G401 (cell line): ENCODE measurements at places on chromosomes 2 and 18. TPM values are rescaled to one million over a fixed set of nuclear protein-coding genes. Genes with fewer than 3 reads are reported as not detected.

DNA sequence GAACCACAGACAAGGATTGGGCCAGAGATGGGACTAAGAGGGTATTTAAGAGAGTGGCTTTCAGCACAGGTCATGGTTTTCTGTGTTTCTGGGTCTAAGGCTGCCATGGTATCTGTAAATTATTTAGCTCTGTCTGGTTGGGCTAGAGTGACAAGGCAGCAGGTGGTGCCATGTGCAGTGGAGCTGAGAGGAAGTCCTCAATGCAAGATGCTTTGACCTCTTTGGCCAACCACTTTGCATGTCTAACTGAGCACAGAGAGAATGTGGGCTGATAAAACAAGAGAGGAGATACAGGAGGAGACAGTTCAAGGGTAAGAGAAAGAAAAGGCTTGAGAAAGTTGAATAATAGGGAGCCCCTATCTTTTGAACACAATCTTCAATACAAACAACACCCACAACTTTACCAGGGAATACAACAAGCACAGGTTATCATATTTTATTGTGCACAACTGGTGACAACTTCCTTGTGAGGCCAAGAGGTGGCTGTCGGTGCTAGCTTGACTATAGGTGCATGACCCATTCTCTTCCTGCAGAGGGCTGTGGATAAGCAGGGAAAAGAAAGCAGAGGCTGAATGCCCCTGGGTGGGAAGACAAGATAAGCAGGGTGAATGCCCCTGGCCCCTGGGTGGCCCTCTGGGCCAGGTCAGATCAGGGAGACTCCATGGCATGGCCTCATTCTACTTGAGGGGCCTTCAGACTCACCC lies 12.3 kb downstream of the FLACC1 start:
- DNase-seq: no peak

GRCh38 chr2:121199281-121200010 lies 85.6 kb downstream of the TFCP2L1 start:
- DNase-seq: no peak

DNA sequence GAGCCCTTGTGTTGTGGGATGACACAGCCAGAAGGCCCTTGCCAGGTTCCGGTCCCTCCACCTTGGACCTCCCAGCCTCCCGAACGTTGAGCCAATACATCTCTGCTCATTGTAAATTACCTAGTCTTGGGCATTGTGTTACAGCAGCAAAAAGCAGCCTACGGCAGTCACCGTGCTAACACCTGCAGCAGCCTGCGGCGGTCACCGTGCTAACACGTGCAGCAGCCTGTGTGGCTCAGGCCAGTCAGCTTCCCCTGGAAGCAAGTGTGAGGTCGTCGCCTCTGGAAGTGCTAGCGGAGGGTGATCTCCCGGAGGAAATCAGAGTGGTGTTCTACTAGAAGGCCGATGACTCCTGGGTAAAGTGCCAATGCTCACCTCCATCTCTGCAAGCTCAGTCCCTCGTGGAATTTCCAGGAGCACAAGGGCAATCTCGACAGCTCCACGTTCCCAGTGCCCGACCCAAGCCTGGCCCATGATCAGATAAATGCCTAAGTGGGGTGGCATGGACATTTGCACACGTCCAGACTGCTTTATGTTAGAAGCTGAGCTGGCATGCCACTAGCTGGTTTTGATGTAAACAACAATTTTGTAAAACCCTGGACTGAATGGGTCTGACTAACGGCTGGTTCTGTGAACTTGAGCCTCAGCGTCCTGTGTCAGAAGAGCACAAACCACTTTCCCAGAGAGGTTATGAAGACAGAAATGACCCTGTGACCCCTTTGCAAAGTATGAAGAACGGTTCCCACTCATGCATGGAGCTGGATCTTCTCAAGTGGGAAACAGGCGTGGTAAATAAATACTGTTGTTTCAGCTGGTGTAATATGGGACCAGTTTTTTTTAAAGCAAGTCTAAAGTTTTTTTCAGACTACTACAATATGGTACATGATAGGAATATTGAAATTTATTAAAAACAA lies 11.4 kb upstream of the CNDP1 start:
- DNase-seq: no peak

DNA sequence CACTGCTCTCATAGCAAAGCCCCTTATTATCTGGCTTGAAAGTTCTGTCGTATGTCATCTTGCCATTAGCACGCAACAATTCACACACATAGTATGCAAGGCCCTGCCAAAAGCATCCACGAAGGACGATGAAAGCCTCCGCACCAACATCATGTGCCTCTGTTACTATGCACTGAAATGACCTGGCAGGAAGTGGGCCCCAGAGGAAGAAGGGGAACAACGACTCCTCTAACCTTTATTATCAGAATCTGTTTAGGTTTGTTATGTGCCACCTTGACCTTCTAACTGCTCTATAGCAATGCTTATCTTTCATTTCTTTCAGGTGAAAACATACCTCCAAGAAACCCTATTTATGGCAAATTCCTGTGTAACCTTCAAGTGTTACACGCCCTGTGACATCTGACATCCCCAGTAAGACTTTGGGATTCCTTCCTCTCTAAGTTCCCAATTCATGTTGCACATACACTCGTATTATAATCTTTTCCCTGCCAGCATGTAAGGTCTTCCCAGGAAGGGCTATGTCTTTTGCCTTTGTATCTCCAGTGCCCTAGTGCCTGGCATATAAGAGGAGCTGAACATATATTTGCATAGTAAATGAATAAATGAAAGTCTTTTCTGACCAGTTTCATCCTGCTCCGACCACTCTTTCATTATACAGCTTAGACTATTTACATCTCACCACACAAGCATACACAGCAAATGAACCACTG lies 7.0 kb upstream of the NDUFV2 start:
- no peak for DNase-seq

DNA sequence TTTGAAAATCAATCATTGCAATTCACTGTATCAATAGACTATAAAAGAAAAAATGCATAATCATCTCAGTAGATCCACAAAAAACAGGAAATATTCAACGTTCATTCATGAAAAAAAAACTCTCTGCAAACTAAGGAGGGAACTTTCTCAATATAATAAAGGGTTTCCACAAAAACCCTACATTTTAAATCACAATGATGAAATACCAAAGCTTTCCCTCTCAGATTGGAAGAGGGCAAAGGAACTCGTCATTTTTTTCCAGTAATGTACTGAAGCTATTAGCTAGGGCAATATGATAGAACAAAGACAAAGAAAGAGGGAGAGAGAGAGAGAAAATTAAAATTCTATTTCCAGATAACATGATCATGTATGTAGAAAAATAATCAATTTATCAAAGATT lies 167.1 kb upstream of the RBMS1 start:
- no peak for DNase-seq

- DNase-seq: no peak
These were observed 13.3 kb upstream of the TCF7L1 start for GRCh38 chr2:85119900-85120299.

DNA sequence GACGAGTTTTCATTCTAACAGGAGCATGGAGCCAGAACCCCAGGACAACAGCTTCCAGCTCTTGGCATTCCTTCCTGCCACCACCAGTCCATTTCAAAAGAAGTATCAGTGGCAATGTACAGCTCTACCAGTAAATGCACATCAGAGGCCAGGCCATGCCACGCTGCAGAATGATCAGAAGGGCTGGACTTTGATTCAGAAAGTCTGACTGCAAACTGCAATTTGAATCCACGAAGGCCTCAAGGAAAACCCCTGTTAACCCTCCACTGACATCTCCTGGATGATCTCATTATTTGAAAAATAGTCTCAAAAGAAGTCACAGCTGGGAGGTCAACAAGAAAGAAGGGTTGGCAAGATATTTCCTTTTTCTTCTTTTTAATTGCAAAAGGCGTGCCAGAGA lies 119.2 kb downstream of the MYO5B start:
- no peak for DNase-seq

DNA sequence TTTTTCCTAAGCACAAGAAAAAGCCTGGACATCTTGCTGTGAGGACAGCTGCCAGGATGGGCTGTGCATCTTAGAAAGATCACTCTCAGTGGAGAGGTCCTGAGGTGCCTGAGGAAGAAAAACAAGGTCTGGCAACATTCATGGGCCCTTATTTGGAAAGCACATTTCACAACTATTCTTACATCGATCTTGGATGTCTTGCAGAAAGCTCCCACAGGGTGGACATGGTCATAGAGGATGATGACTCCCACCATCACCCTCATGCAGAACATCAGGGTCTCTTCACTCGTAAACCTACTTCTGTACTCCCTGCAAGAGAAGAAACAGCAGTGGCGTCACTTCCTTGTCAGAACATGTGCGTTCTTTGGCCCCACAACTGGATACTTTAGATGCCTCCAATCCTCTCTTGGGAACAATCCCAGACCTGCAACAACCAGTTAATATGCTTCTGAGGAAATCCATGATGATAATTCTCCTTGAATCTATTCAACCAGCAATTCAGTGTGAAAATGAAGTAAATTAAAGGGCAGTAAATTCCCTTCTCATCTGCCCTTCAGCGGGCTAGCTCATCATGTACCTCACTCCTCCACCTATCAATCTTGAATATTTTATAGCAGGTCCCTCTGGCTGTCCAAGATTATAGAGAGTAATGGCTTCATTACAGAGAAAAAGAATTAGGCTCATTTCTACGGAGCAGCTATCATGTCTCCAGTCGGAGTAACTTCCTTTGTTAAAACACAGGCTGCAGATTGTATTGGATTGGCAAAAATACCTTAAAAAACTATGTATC lies 106.2 kb downstream of the CYRIA start:
- no peak for DNase-seq

- DNase-seq: no peak
These were observed 213.0 kb downstream of the PIEZO2 start for GRCh38 chr18:10936176-10937053.

- no peak for DNase-seq
These were observed 199.2 kb downstream of the CAMKMT start for GRCh38 chr2:44560941-44561340.

DNA sequence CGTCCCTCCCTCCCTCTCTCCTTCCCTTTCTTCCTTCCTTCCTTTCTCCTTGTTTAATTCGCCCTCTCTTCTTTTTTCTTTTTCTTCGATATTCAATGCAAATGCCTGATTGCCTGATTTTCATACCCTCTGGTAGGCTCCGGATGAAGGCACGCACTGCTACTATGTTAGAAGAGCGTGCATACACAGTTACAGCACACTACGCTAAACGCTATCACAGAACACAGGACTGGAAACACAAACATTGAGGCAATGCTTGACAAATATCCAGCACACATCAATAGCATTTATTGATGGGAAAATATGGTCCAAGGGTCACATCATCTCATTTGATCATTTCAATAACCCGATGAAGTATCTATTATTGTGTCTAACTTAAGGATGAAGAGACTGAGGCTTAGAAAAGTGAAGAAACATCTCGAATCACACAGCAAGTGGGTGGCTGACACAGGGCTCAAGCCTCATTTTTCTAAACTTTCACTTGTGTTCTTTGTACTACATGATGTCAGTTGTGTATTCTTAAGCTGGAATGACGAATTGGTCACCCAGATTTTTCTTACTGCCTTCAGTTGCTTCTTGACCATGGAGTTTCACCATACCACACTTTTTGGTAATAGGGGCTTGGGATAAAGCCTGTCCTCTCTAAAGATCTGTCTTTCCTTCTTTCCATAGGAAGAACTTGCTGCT lies 101.8 kb downstream of the TRIB2 start:
- DNase-seq: no peak

- DNase-seq: no peak
These were observed 303.7 kb downstream of the PTPRM start for GRCh38 chr18:7870855-7871254.

- no peak for DNase-seq
These were observed 14.9 kb upstream of the ITPRID2 start for GRCh38 chr2:181876614-181877063.

DNA sequence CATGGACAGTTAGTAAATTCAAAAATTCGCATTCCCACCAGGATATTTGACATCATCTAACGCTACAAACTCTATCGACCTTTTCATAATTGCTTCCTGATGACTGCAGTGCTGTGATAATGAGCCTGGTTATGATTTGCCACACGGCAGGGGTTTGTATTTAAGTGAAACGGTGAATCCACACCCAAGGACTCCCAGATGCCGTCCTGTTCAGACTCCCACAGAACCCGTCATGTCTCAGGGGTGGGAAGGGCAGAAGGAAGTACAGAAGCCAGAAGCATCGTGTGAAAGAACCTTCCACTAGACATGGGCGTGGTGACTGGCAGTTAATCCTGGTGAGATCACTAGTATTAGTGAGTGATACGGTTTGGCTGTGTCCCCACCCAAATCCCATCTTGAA lies 91.2 kb upstream of the TMEM18 start:
- no peak for DNase-seq

Gene PTPRN
- 0.18 and 0.71 TPM in 2 replicates for total RNA-seq

Gene MDH1B
- total RNA-seq: 2.6 and 6.9 TPM in 2 replicates

Gene SCYGR4
- total RNA-seq: not detected in 2 replicates

Gene MAP3K20
- 2.6 and 7.2 TPM in 2 replicates for total RNA-seq
